ENCODE measurements at places on chromosomes 1 and 21.
A peak's percentile ranks its signal among the peaks of the same experiment; 100 is the strongest.

- DNase-seq: no peak
These were observed 75.8 kb downstream of the CACNA1E start for GRCh38 chr1:181559142-181559541.

- DNase-seq: no peak
These were observed 27.3 kb downstream of the JMJD4 start for GRCh38 chr1:227707846-227708245.

- DNase-seq: no peak
These were observed 7.2 kb upstream of the EPS15 start for GRCh38 chr1:51526248-51526647.

DNA sequence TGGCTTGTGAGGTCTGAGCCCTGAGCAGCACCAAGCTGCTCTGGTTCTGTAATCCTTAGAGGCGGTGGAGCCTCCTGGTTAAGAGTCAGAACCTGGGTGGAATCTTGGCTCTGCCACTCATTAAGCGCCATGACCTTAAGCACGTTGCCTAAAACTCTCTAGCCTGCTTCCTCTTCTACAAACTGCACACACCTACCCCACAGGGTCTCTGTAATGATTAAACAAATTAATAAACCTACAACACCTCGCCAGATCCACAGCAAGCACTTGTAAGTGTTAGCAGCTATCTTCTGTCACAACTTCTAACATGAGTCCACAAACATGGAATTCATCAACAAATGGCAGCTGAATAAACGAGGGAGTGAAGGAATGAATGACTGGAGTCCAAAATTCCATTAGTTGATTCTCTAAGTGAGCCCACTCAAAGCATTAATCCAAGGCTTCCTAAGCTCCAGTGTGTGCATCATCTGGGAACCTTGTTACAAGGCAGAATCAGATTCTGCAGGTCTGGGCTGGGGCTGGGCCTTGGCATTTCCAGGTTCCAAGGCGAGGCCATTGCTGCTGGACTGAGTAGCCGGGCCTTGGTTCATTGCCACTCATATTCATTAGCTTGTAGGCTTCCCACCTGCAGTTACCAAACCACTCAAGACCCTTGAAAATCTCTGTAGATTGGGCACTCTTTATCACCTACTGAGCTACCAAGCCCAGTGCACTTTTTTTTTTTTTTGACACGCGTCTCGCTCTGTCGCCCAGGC lies 168.6 kb downstream of the HIVEP3 start:
- DNase-seq: no peak

DNA sequence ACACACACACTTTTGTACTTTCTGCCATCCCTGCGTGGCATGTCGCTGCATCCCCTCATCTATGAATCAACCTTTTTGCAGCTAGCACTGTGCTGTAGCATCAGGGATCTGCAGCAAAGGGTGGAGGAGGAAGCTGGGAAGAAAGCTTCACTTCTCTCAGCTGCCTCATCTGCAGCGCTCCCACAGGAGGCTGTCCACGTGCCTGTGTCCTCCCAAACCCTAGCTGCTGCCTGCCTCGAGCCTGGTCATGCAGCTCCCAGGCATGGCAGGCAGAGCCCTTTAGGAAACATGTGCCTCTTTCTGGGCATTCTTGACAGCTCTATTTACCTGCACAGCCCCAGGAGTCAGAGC lies 262.1 kb upstream of the SGIP1 start:
- DNase-seq: no peak

- DNase-seq: peak; percentile 54
These were observed 4.2 kb upstream of the IL19 start for GRCh38 chr1:206766251-206766856.

DNA sequence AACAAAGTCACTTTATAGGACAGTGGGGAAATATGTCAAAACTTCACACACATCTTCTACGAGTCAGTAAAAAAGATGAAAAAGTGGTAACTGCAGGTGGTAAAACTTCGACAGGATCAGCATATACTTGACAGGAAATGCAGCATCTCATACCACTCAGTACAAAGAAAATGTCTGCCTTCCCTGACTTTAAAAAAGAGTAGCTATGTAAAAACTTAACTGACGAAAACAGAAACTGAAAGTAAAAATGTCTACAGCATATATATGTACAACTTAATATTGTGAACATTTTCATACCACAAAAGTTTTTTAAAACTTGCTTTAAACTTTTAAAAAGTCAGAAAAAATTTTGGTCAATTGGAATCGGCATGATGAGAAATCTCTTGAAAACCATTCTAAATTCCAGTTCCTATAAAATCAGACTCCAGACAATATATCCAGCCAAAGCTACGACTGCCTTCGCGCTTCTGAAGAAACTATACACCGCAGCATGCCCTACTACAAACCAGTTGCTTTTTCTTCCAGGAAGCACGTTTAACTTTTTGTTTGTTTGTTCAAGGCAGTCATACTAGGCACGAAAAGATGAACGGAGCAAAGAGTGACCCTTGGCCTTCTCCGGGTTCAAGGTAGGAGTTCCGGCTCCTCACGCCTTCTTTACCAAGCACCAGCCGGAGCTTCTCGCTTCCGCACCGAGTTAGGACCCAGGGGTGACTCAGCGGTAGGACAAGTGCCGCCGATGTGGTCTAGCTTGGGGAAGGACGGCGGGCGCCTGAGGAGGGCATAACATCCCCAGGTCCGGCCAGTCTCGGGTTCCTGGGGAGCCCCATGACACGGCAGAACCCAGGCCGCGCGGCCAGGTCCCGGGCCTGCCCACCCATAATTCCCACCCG lies 612 bp downstream of the PSMA5 start:
- DNase-seq: peak; percentile 44

GRCh38 chr21:45791562-45792418 lies 148.3 kb downstream of the PCBP3 start:
- DNase-seq: no peak

GRCh38 chr1:223401873-223402789 lies 8.9 kb downstream of the CCDC185 start:
- DNase-seq: no peak

Data from activated T-cell treated with anti-CD3 and anti-CD28 coated beads for 4 hours (primary cell).